ENCODE measurements at places on chromosomes 5 and 9. TPM values are rescaled to one million over a fixed set of nuclear protein-coding genes. Genes with fewer than 3 reads are reported as not detected.
A peak's percentile ranks its signal among the peaks of the same experiment; 100 is the strongest.

DNA sequence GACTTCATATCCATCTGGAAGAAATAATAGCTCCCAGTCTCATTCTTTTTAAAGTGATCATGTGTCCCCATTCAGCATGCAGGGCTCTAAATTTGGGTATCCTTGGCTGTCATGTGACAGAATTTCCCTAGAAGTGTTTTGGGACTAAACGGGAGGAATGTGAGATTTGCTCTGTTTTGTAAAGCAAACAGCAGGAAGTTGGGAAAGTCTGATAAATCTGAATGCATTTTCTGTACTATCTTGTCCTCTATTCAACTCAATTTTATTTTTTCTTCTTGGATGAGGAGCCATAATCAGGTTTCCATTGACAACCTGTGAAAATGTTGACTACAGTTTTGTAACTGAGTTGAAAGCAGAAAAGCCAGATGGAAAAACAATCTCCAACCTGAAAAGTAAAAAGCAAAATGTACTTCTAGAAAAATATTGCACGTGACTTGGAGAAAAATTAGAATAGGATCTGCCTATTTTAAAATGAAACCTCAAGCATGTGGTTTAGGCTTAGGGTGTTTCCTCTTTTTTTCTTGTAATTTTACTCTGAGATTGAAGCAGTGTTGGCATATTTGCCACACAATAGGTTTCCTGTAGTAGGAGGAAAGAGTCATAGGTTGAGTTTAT, 76.2 kb upstream of the IL6ST start:
- no peak for DNase-seq

GRCh38 chr5:132274050-132274792, 16.7 kb downstream of the PDLIM4 start:
- DNase-seq = no peak

DNA sequence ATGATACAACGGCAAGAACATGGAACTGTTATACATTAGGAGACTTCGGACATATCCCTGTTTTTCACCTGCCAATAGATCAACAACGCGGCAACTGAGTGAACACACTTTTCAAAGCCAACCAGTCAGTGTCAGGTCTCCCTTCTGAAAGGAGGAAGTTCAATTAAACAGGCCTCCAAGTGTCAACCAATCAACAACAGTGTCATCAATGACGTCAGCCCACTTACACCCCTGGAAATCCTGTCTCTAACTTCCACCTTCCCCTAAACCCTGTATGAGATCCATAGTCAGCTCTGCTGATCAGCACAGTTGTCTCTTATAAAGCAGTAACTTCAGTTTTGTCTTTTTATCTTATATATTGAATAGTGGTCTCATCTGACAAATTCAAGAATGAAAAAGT, 36.6 kb downstream of the DMRT3 start:
- DNase-seq = no peak

- no peak for DNase-seq
Observed at GRCh38 chr5:148932355-148932935, 106.0 kb downstream of the ADRB2 start.

GRCh38 chr5:157568222-157568621, 7.4 kb downstream of the ADAM19 start:
- no peak for DNase-seq

DNA sequence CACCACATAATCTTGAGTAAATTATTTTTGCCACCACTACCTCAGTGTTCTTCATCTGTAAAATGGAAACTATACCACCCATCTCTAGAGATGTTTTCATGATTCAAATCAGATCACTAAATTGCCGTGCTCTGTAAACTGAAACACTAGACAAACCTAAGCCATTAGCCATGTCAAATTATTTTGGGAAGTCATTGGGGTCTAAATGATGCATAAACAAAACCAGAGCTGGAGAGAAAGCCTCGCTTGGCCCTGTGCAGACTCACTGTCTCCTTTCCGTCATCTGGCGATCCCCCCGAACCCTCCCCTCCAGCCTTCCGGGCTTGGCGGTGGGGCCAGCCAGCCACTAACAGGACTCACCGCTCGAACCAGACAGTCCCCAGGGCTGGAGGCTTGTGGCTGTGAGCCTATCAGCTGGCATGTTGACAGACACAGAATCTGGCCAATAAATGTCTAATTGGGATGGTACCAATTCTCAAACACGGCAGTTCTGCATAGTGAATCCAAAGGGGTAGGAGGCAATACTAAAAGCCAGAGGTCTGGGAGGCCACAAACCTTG, 256.5 kb downstream of the SEC61B start:
- DNase-seq = no peak

DNA sequence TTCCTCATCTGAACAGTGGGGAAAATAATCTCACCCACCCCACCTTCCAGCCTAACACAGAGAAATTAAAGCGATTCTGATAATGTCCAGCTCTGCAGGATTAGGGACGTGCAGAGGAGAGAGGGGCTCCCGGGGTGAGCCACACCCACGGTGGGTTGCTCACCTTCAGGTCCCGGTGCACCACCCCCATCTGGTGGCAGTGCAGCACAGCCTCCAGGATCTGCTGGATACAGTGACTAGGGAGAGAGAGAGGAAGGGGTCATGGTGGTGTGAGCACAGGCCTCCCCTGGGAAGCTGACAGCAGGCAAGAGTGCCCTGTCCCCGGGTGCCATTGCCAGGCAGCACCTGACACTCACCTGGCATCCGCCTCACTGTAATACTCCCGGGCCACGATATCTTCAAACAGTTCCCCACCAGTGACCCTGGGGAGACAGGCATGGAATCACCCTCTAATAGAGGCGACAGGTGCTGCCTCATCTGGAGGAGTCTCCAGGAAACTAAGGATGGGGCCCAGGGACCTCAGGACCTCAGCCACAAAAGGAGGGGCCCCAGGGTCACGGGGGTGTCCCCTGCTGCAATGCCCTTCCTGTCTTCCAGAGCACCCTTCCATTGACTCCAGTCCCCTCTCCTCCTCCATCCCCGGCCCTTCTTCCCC, 33.0 kb downstream of the CAMK2A start:
- DNase-seq = no peak

- no peak for DNase-seq
Observed at GRCh38 chr9:129909851-129910250, 74.6 kb downstream of the USP20 start.

DNA sequence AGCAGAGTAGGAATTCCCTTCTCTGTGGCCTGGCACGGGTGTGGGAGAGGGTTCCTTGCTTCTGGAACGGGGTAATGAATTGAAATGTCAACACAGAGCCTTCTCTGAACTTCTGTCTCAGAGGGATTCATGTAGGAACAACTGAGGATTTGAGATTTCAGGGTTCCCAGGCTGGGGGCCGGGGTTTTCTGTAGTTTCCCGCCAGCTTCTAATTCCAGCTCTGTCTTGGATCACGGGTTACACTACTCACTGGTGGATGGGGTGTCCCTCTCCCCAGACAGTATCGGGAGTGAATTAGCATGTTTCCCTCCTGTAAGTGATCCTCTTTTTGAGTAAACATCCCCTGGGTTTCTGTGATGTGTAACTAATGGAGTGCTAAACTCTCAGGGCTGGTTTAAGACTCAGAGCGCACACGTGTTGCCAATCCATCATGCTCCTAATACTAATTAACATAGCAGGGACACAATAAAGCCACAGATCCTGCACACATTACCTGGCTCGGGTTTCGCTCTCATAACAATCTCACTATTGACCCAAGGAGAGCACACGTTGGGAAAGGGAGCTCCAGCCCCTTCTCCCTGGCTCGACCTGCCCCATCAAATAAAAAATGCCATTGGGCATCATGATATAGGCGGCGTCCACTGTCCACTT, 18.1 kb upstream of the DMRT2 start:
- DNase-seq = no peak

GRCh38 chr9:112187404-112187803, 12.3 kb upstream of the SUSD1 start:
- no peak for DNase-seq

- DNase-seq = no peak
Observed at GRCh38 chr5:109558364-109558763, 131.4 kb upstream of the MAN2A1 start.

GRCh38 chr9:35490155-35490909, 421 bp downstream of the RUSC2 start:
- no peak for DNase-seq

DNA sequence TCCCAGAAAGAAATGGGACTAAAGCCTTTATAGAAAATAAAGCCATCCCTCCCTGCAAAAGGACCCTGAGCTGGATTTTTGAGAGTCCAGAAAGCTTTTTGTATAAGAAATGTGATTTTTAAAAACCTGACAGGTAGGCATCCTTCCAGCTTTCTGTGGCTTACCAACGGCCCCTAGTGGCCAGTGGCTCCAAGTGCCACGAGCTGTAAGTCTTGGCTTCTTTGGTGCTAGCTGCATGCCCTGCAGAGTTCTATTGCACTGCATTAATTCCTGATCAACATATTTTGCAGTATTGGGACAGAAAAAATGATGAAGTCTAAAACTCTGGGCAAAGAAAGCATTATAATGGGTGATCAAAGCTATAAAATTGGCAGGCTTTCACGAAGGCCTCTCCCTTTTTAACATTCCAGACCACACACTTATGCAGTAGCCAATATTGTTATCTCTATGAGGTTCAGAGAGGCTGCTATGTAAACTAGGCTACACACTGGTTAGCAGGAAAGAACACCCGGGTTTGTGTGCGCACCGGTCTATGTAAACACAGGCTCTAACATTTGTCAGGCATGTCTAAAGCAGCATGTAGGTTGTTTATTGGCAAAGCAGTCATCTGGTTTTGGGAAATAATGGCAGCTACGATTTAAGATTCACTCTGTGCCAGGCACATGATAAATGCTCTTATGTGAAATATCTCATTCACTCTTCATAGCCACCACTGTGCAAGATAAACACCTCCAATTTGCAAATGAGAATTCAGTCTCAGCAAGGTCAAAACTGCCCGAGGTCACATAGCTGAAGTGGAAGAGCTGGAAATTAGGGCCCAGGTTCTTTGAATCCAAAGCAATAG, 55.2 kb downstream of the NMUR2 start:
- peak; percentile 8 for DNase-seq

DNA sequence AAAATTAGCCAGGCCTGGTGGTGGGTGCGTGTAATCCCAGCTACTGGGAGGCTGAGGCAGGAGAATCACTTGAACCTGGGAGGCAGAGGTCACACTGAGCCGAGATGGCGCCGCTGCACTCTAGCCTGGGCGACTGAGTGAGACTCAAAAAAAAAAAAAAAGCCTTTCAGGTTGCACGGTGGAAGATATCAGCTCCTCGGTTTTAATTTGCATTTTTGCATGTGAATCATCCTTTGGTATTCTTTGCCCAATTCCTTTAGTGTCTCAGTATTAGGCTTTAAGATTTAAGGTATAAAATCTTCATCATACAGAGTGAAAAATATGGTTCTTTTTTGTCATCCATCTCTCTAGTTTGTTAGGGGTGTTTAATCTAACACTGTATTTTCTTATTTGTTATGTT, 173.6 kb upstream of the S1PR3 start:
- DNase-seq = no peak

GRCh38 chr5:122756264-122756911, 18.5 kb upstream of the SNX2 start:
- DNase-seq = no peak

GRCh38 chr5:110371011-110371724, 355.3 kb downstream of the TMEM232 start:
- no peak for DNase-seq

DNA sequence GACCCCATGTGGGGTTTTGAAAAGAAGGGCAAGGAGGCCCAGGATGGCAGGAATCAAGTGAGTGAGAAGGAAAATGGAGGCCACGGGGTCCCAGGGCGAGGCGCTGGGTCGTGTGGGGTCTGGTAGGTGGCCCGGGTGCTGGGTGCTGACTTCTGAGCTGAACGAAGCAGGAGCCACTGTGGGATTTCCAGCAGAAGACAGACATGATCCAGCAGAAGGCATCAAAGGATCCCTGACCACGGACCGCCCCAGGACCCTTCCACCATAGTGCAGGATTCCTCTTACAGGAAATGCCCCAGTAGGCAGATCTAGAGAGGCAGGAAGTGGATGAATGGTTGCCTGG, 106.7 kb downstream of the ADAMTS2 start:
- DNase-seq = no peak

HAVCR2 gene
- total RNA-seq = 25.2 TPM

POC5 gene
- 16.6 TPM for total RNA-seq

TMEM252 gene
- total RNA-seq = not detected

ANKRD18A gene
- 3.9 TPM for total RNA-seq

ANKRD34B gene
- not detected for total RNA-seq

OR1Q1 gene
- not detected for total RNA-seq

ARID3C gene
- total RNA-seq = not detected

DROSHA gene
- total RNA-seq = 72.5 TPM

Data from activated naive CD8-positive, alpha-beta T cell treated with anti-CD3 and anti-CD28 coated beads for 36 hours (primary cell).